ENCODE measurements at places on chromosomes 5 and 9. TPM values are rescaled to one million over a fixed set of nuclear protein-coding genes. Genes with fewer than 3 reads are reported as not detected.

C5orf24 gene
- 33.7 TPM for total RNA-seq

RNF183 gene
- not detected for total RNA-seq

NR6A1 gene
- 2.6 TPM for total RNA-seq

CDC20B gene
- total RNA-seq = not detected

CNOT6 gene
- total RNA-seq = 7.7 TPM

GRCh38 chr5:7980881-7981280 lies 111.9 kb downstream of the MTRR start:
- no peak overlapping the region for H3K27ac ChIP-seq
- no peaks in the 10 kb centered on the region for H3K4me1 ChIP-seq
- DNase-seq = no peak
- no peak overlapping the region for H3K4me3 ChIP-seq
- no peaks in the 10 kb centered on the region for H3K36me3 ChIP-seq
- H3K27me3 ChIP-seq = no peaks in the 10 kb centered on the region

DNA sequence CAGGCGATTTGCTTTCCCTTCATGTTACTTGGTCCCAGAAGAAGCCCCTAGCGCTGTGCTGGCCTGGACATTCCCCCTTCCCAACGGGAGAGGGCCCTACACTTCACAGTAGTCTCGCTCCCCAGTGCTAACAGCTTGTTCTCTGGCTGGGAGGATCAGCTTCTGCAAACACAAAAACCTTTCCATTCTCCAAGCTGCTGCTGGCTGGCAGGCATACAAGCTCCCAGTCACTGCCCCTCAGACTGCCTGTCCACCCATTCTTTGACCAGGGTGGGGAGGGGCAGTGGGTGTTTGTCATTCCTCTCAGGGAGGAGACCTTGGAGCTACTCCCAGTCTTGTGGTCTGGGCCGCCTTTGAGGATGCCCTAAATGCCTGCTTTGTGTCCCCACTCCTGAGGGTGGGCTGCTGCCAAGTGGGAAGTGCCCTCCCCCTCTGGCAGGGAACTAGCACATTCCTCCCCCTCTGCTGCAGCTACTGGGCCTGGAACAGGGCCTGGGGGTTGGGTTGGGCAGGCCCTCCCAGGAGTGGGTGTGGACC lies 20.8 kb downstream of the ENHO start:
- H3K27ac ChIP-seq = no peak overlapping the region
- H3K4me3 ChIP-seq = no peak overlapping the region
- no peaks in the 10 kb centered on the region for H3K4me1 ChIP-seq
- peak; percentile 68 for DNase-seq
- H3K27me3 ChIP-seq = no peaks in the 10 kb centered on the region
- H3K36me3 ChIP-seq = no peaks in the 10 kb centered on the region

GRCh38 chr5:9391080-9391479 lies 154.8 kb downstream of the SEMA5A start:
- H3K4me3 ChIP-seq = no peak overlapping the region
- H3K27ac ChIP-seq = no peak overlapping the region
- no peak for DNase-seq

GRCh38 chr5:127517110-127517479 lies 345 bp upstream of the PRRC1 start:
- H3K36me3 ChIP-seq = no peaks in the 10 kb centered on the region
- DNase-seq = no peak
- no peaks in the 10 kb centered on the region for H3K27me3 ChIP-seq
- H3K4me3 ChIP-seq = peak overlapping the region; percentile 98
- no peak overlapping the region for H3K27ac ChIP-seq

DNA sequence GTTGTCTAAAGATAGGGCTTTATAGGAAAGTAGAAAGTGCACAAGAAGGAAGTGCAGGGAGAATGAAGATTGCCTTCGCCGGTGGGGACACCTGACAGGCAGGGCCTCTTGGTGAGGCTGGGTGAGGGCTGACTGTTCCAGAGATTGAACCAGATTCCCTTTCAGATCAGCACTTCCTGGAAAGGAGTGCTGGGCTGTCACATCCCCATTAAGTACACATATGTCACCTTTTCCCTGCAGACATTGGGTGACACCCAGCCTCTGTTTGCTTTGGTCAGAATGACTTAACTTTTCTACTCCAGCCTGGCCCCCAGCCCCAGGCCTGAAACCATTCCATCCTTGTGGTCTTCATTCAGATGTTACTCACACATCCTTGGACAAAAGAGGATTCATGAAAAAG lies 7.4 kb upstream of the SHROOM1 start:
- no peaks in the 10 kb centered on the region for H3K36me3 ChIP-seq
- no peak overlapping the region for H3K27ac ChIP-seq
- no peak overlapping the region for H3K4me3 ChIP-seq
- H3K27me3 ChIP-seq = no peaks in the 10 kb centered on the region
- DNase-seq = peak; percentile 23

DNA sequence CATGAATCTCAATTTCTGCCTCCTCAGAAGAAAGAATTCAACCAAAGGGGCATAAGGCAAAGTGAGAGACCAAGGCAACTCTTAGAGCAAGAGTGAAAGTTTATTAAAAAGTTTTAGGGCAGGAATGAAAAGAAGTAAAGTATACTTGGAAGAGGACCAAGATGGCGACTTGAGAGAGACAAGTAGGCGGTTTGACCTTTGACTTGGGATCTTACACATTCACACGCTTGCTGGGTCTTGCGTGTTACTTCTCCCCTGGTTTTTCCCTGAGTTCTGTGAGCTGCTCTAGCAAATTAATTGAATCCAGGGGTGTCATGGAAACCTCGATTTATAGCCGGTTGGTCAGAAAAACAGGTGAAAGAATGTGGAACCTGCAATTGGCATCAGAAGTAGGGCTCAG lies 7.0 kb downstream of the ZNF346 start:
- no peak for DNase-seq
- H3K4me3 ChIP-seq = no peak overlapping the region
- peaks cover 6% of the 10 kb centered on the region for H3K36me3 ChIP-seq
- H3K27ac ChIP-seq = no peak overlapping the region
- no peaks in the 10 kb centered on the region for H3K4me1 ChIP-seq
- H3K27me3 ChIP-seq = no peaks in the 10 kb centered on the region

DNA sequence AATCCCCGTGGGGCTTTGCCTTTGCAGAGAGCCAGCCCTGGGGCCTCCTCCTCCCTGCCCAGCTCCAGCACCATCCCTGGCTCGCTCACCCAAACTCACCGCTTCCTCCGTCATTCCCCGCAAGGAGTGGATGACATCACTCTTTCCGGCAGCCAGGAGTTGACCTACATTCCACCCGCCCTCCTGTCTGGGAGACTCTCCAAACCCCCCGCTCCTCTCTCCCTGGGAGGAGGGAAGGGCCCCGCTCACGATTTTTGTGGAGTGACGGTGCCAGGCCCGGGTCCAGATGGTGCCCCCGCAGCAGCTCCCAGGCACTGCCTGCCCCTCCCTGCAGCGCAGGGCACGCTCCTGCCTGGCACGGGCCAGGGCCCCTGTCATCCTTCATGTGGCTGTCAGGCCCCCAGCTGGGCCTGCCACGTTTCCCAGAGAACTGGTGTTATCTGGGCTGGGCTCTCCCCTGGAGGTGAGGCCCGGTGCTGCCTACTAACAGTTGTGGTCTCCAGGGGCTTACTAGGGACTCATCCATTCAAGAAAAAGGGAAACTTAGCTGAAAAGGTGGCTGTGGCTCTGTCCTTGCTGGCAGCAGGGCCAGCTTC lies 52.3 kb downstream of the NTNG2 start:
- DNase-seq = peak; percentile 78
- no peaks in the 10 kb centered on the region for H3K36me3 ChIP-seq
- H3K27ac ChIP-seq = peak overlapping the region; percentile 91

DNA sequence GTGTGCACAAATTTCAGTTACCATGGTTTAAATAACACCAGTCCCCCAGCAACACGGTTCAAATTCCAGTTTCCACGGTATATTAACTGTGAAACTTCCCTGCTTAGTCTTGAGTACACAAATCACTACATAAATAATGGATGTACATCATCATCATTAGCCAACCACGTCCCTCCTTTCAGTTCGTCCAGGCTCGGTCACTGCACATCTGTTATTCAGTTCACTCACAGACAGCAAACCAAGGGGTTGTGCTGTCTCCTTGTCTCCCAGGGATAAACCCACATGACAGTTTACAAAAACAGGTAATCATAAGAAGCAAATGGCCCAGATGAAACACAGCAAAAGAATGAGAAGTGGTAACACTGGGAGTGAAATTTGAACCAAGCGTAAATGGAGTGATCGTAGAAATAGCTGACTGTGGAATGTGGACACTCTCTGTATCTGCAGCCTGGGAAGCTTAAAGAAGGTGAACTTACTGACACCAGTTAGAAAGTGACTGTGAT lies 61.0 kb upstream of the RAD23B start:
- H3K4me1 ChIP-seq = no peaks in the 10 kb centered on the region
- no peak overlapping the region for H3K27ac ChIP-seq
- H3K27me3 ChIP-seq = no peaks in the 10 kb centered on the region
- H3K36me3 ChIP-seq = no peaks in the 10 kb centered on the region
- no peak for DNase-seq
- no peak overlapping the region for H3K4me3 ChIP-seq

GRCh38 chr5:103821361-103821760 lies 258.8 kb upstream of the NUDT12 start:
- H3K36me3 ChIP-seq = no peaks in the 10 kb centered on the region
- H3K4me1 ChIP-seq = no peaks in the 10 kb centered on the region
- no peak for DNase-seq
- no peak overlapping the region for H3K4me3 ChIP-seq
- no peak overlapping the region for H3K27ac ChIP-seq

DNA sequence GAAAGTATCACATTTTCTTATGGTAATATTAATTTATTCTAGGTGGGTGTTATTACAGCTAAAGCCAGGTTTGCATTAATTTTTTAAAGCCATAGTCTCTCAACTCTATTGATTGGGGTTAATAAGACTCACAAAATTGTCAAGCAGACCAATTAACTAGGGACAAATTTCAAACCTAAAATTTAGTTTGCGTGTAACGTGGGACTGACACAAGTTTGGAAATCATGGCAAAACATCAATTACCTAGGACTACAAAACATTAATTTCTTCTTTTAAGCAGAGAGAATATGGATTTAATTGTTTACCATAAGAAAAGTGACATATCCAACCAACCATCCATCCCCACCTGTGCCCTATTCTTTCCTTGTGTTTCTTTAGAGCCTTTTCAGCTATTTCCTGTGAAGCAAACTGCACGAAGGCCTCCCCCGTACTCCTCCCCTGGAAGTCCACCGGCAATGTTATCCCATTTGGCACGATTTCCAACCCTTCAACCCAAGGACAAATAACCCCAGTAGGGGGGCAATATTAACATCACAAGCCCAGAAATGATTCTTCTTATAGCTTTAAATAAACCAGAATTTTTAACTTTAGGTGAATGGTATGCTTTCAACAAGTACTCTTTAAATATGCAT lies 4.4 kb downstream of the HNRNPH1 start:
- H3K4me3 ChIP-seq = peak overlapping the region; percentile 13
- peaks cover 85% of the 10 kb centered on the region for H3K36me3 ChIP-seq
- H3K27me3 ChIP-seq = no peaks in the 10 kb centered on the region
- no peak overlapping the region for H3K27ac ChIP-seq

GRCh38 chr5:120454094-120454798 lies 9.9 kb upstream of the PRR16 start:
- no peaks in the 10 kb centered on the region for H3K36me3 ChIP-seq
- H3K27ac ChIP-seq = no peak overlapping the region
- peaks cover 10% of the 10 kb centered on the region for H3K4me1 ChIP-seq

DNA sequence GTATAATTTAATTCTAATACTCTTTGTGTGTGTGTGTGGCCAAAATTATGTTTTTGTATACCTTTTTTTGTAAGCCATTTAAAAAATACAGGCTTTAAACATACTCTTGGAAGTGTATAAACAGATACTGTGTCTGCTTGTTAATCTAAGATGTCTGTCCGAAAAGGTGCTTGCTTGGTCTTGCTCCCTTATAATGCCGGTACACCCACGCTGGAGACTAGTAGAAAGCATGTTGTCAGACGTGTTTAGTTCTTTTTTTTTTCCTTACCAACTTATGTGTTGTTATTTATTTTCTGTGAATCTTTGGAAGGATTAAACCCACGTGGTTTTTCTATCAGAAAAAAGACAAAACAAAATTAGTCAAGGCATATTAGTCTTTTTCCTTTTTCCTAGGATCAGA lies 9.5 kb downstream of the GAPVD1 start:
- no peak overlapping the region for H3K4me3 ChIP-seq
- H3K27me3 ChIP-seq = no peaks in the 10 kb centered on the region
- H3K36me3 ChIP-seq = no peaks in the 10 kb centered on the region
- H3K4me1 ChIP-seq = no peaks in the 10 kb centered on the region
- no peak overlapping the region for H3K27ac ChIP-seq

GRCh38 chr5:67053229-67053628 lies 143.4 kb downstream of the CD180 start:
- no peaks in the 10 kb centered on the region for H3K27me3 ChIP-seq
- no peaks in the 10 kb centered on the region for H3K4me1 ChIP-seq
- peaks cover 8% of the 10 kb centered on the region for H3K36me3 ChIP-seq
- no peak overlapping the region for H3K4me3 ChIP-seq
- DNase-seq = no peak
- no peak overlapping the region for H3K27ac ChIP-seq

GRCh38 chr5:64800926-64801325 lies 32.2 kb downstream of the CWC27 start:
- DNase-seq = no peak
- H3K27me3 ChIP-seq = no peaks in the 10 kb centered on the region
- H3K4me3 ChIP-seq = no peak overlapping the region

DNA sequence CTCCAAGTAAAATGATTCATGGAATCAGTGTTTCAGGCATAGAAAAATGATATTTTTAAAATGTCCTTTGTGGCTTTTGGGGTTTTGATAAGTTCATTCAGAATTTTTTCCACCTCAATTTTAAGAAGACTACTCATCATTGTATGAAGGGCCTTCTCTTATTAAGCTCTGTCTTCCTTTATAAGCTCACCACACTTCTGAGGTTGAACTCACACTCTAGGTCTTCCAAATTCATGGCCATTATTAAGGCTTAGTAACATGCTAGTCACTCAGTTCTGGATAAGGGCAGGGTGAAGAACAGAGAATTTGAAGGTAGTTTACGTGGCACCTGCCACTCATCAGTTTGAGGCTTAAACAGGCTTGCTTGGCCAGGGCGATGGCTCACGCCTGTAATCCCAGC lies 4.2 kb downstream of the MELK start:
- DNase-seq = no peak
- peaks cover 9% of the 10 kb centered on the region for H3K4me1 ChIP-seq
- H3K4me3 ChIP-seq = no peak overlapping the region

- no peaks in the 10 kb centered on the region for H3K27me3 ChIP-seq
- H3K4me3 ChIP-seq = no peak overlapping the region
- no peak for DNase-seq
- no peak overlapping the region for H3K27ac ChIP-seq
Measured at GRCh38 chr9:14813336-14814248, 91.1 kb upstream of the CER1 start.

DNA sequence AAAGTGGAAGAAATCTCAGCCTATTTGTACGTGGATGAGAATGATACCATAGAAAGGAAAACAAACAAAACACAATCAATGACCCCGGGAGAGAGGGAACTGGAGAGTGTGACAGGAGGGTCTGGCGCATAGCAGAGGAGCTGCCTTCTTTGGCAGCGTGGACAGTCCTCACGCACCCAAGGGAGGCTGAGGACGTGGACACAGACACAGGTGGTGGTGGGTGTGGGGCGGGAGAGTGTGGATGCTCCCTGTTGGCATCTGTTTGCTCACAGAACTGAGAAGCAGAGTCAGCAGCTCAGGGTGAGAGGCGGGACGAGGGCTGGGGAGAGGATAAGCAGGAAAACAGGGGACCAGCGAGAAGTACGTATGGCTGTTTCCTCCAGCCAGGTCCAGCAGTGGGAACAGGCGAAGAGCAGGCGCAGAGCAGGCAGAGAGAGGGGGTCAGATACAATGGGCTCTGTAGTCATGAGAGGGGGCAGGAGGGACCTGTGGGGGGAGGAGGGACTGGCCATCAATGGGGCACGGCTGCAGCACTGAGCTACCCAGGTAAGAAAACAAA lies 10.0 kb downstream of the CMBL start:
- DNase-seq = no peak
- H3K4me3 ChIP-seq = no peak overlapping the region
- no peaks in the 10 kb centered on the region for H3K36me3 ChIP-seq
- H3K27ac ChIP-seq = no peak overlapping the region
- H3K27me3 ChIP-seq = no peaks in the 10 kb centered on the region

All from right atrium auricular region (tissue), 2 donors.